Left forelimb (tissue), 1 donor: ENCODE measurements at places on chromosomes 1 and 21.

DNA sequence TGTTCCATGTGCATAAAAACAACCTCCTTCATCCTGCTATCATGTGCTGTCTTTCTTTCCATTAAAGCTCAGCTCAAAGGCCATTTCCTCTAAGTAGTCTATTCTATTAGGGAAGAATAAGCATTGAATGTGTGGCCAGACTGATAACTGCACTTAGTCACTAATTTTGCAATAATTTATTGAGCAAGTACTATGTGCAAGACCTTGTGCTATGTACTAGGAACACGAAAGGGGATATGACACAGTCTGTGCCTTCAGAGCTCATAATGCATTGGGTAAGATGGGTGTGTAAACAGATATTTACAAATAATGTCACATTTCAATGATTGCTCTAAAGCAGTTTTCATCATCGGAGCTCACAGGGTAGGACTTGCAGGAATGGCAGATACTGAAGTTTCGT lies 54.2 kb downstream of the NMNAT2 start:
- no peak for DNase-seq

GRCh38 chr21:45252448-45252925 lies 35.2 kb downstream of the POFUT2 start:
- DNase-seq, result no peak

- DNase-seq, result no peak
Observed at GRCh38 chr1:198929111-198929604, 290.3 kb downstream of the PTPRC start.

- DNase-seq, result peak; percentile 72
Observed at GRCh38 chr1:39901464-39901713, 328 bp downstream of the MYCL start.

- peak; percentile 46 for DNase-seq
Observed at GRCh38 chr1:109750241-109750882, 9.5 kb upstream of the GSTM3 start.

DNA sequence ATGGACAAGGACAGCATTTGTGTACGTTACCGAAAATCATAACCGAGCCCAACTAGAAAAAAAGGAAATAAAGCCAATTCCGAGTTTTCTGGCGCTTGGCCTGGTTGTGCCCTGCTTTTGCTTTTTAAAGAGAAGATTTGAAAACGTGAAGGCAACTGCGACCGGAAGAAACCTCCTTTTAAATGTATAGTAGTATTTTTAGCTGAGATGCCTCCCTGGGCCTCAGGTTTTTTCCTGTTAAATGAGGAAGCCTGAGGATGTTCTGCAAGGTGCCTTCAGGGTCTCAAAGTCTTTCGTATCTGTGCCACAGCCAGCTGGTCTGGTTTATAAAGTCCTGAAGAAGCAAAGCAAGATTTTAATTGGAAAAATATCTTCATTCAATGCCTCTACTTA lies 371 bp upstream of the ODF2L start:
- DNase-seq, result no peak

DNA sequence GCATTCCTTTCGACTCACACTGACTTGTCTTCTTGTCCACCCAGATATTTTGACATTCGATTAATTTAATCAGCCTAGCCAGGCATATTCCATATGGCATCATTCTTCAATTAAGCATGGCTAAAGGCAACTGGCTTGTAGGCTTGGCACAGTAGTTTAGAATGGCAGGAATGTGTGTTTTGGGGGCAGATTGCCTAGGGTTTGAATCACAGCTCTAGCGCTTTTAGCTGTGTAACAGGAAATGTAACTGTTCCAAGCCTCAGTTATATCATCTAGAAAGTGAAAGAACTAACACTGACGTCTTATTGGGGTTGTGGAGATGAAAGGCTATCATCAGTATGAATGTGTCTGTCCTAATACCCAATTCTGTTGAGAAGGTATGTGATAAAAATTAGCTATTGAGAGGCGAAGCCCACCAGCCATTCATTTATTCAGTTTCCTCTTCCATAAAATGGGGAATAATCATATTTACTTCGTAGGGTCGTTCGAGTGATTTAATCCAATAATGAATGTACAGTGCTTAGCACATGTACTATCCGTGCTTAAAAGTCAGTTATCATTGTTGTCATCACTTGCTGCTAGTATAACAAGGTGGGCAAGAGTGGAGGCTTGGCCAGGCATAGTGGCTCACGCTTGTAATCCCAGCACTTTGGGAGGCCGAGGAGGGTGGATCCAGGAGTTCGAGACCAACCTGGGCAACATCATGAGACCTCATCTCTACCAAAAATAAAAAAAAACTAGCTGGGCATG lies 41.6 kb upstream of the GRHL3 start:
- DNase-seq, result no peak

- no peak for DNase-seq
Observed at GRCh38 chr1:235781807-235782206, 84.9 kb downstream of the LYST start.

DNA sequence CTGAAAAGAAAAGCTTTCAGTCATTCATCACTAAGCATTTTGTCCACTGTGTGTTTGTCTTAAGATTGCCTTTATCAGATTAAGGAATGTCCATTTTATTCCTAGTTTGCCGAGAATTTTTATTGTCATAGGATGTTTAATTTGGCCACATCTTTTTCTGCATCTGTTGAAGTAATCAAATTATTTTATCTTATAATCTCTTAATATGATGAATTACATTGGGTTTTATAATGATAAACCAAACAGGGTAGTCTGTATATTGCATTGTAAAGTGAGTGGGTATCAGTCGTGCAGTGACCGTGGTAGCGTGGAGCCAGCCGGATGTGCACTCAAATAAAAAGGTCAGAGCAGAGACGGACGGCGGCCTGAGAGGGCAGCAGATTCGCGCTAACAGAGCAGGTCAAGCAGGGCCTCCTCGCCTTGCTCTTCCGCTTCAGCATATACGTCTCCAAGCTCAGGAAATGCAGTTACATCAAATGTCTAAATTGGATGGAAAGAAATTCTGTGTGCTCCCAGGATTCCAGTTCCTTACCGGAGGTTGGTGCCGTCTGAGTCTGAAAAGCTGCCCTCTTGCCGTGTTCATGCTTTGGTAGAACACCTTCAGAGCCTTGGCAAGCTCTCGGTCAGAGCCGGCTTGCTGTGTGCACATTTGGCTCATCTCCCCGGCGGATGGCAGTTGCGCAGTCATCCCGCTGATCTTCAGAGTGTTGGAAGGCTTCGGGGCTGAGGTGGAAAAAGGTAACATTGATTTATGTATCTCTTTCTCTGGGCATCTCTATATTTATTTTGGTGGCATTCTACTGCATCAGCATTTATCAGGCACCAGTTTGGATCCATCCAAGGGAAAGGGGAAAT lies 51.5 kb downstream of the SCCPDH start:
- DNase-seq, result no peak

DNA sequence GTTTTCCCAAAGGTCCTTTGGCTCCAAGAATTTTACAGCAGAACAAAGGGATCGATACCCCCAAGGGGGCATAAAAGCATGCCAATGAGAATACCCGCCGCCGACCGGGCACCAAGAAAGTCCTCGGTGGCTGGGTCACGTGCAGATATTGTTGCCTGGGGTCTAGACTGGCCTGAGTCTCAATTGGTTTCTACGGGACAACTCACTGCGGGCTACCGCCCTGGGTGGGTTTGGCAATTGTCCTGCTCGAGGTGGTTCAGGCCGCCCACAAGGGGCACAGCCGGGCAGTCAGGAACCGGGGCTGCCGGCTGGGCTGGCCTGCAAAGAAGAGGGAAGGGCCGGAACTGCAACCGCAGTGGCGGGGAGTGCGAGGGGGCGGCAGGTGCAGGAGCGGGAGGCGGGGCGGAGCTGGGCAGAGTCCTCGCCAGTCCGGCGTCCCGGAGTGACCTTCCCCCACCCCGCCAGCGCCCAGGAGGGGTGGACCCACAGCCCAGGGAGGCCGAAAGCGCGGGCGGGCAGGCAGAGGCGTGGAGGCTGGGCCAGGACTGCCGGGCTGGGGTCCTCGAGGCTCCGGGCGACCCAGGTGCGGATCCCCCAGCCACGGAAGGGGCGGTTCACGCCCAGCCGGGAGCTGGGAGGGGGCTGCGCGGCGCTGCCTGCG lies 926 bp upstream of the ATP1B1 start:
- peak; percentile 75 for DNase-seq

GRCh38 chr1:245270972-245271371 lies 116.2 kb downstream of the KIF26B start:
- DNase-seq, result no peak

- peak; percentile 86 for DNase-seq
Observed at GRCh38 chr1:183022202-183023145, 746 bp upstream of the LAMC1 start.

GRCh38 chr1:75632350-75632949 lies 21.5 kb upstream of the SLC44A5 start:
- no peak for DNase-seq
